ENCODE measurements at places on chromosomes 5 and 9.

GRCh38 chr5:144122081-144122480 is 48.4 kb downstream of the YIPF5 start:
- no peak for DNase-seq

- no peak for DNase-seq
Measured at GRCh38 chr9:85453850-85454249, 287.9 kb downstream of the AGTPBP1 start.

GRCh38 chr5:72042097-72042496 is 65.2 kb upstream of the MAP1B start:
- no peak for DNase-seq

DNA sequence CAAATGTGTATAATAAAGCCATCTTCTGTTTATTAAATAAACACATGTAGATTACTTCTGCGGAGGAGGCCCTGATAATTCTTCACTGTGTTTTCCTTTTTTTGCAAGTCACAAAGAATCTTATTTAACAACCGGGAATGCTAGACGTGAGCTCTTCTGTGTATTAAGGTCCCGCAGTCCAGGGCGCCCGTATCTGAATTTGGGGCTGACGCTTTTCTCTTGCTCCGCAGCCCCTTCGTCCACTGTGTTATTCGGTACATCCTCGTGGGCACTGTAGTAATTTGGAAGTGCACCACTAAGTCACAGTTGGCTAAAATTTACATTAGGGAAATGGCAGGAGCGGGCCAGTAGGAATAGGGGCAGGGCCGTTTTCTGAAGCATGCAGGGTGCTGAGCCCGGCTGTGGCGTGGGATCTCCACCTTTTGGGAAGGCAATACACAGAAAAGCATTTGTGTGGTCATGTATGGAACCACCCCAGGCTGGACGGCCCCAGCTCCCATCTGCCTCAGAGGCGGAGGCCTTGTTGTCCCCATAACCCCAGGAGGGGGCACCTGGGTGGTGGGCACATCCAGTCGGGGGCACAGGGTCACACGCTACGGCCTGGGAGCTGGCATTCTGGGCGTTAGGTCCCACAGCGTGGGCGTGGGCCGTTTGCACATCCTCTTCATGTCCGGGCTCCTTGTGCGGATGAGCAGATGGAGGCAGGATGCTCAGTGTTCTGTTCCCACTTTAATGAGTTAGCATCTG is 258.7 kb upstream of the IRX4 start:
- no peak for DNase-seq

- DNase-seq: no peak
Measured at GRCh38 chr5:57937501-57938173, 455.0 kb upstream of the ACTBL2 start.

GRCh38 chr9:83027153-83027891 is 35.6 kb downstream of the RASEF start:
- no peak for DNase-seq

GRCh38 chr5:115069087-115069968 is 100.4 kb downstream of the TRIM36 start:
- peak; percentile 2 for DNase-seq

GRCh38 chr5:154714266-154714986 is 40.8 kb upstream of the LARP1 start:
- no peak for DNase-seq

GRCh38 chr9:95379630-95380029 is 62.1 kb upstream of the FANCC start:
- no peak for DNase-seq

- no peak for DNase-seq
Measured at GRCh38 chr9:35180801-35181200, 19.0 kb downstream of the UNC13B start.

DNA sequence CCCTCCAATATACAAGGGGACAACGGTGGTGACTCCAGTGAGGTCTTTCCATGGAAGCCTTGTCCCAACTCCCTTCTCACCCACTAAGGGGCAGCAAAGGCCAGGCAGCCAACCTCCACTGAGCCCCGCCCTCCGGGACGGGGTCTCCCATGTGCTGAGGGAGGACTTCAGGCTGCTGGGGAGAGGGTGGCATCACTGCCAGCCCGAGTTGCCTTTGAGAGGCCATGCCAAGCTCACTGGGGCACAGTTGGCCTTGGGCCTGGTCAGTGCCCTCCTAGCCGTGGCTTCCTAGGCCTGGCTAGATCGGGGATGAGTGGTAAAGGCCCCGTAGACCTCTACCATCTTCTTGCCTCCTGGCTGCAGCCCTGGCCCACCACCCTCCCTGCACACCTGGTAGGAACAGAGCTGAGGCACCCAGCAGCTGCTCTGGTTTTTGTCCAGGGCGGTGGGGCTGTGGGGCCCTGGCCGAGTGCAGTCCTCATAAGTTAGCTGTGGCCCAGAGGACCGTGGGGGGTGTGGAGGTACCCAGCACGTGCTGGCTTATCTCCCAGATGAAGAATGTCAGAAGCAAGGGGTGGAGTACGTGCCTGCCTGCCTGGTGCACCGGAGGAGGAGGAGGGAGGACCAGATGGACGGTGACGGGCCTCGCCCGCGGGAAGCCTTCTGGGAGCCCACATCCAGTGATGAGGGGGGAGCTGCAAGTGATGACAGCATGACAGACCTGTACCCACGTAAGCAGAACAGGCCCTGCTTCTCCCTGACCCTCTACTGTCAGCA is 3.2 kb downstream of the SURF2 start:
- no peak for DNase-seq

GRCh38 chr5:159257007-159257406 is 6.1 kb upstream of the UBLCP1 start:
- no peak for DNase-seq
